ENCODE measurements at places on chromosomes 7 and 10.

GRCh38 chr10:116990276-116990800, 14.6 kb downstream of the SHTN1 start:
- DNase-seq, result no peak

DNA sequence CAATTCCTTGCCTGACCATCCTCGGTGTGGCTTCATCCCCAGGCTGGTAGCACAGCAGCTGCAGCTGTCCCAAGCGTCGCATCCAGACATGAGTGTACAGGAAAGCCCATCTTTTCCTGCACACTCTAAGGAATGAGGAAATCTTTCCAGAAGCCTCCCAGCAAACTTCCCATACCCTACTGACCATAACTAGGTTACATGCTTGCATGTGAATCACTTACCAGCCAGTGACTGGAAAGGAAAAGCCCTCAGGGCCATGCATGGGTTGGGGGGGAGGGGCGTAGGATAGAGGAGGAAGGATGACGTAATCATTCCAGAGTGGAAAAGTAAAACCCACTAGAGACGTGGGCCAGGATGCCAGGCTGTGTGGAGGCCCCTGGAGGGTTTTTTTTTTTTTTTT, 18.9 kb upstream of the ZNF212 start:
- no peak for DNase-seq

- no peak for DNase-seq
Measured at GRCh38 chr7:54888067-54888733, 129.2 kb upstream of the SEC61G start.

GRCh38 chr10:77811831-77812430, 114.6 kb downstream of the DLG5 start:
- no peak for DNase-seq

DNA sequence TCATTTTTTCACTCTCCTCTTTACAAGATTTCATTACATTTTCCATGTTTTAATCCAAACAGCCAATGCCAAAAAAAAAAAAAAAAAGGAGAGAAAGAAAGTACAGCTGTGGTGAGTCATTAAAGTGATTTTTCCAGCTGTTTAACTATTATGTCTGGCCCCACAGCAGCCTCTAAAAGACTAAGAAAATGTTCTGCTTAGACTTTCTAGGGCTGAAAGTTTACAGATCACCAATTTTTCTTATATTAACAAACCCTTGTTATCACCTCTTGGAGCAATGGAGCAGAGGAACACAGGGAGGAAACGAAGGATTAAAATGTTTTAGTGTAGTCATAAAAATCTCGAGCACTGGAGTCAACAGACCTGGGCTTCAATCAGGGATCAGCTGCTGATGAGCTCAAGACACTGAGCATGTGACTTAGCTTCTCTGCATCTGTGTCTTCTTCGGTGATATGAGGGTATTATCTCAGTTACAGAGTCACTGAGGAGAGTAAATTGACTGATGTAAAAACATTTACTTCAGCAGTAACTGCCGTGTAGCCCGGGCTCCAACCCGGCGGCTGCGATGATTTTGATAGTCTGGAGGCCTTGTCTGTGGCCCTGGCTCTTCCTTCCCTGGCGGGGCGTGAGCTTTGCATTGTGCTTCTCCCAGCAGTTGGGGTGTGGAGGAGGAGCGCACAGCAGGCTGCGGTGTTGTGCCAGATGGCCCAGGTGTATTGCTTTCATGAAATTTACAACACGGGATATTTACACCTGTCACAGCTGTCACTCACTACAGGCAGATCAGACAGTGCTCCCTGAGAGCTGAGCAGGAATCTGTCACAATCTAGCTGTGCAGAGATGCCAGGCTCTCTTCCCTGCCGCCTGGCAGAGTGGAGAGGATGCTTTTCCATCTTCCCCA, 298.3 kb upstream of the FZD8 start:
- DNase-seq, result no peak

DNA sequence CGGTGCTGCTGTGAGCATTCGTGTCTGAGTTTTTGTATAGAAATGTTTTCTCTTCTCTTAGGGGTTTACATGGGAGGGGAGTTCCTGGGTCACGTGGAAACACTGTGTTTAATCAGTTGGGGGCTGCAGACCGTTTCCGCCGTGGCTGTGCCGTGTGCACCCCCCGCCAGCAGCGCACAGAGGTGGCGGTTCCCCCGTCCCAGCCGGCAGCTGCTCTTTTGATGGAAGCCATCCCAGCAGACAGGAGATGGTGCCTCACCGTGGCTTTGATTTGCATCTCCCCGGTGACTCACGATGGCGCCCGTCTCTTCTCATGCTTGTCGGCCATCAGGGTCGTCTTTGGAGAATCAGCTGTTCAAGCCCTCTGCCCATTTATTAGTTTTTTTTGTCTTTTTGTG, 34.9 kb upstream of the FOXL3 start:
- DNase-seq, result no peak

All from Kasumi-1 (cell line).